Dorsolateral prefrontal cortex (tissue), 122 donors: ENCODE measurements at places on chromosomes 2 and 18.

- DNase-seq, result no peak
Measured at GRCh38 chr2:236988690-236989624, 96.7 kb upstream of the COPS8 start.

- DNase-seq, result no peak
Measured at GRCh38 chr18:34633368-34633767, 76.7 kb upstream of the DTNA start.

DNA sequence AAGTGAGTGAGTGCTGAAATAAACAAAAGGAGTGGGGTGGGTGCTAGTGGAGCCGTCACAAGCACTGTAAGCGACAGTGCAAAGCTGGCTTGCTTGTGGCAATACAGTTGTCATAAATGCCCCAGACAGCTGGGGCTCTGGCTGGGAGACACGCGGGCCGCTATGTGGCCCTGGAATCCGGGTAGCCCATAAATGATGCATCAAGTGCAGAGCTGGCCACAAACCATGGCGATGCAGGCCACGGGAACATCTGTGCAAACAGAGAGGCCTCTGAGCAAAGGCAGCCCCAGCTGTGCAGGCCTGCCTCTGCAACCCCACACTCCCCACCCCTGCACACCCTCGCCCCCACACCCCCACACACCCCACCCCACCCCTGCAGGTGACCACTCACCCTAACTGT lies 349.2 kb upstream of the ID2 start:
- DNase-seq, result no peak

- DNase-seq, result no peak
Measured at GRCh38 chr2:19872302-19872701, 29.5 kb downstream of the TTC32 start.

- no peak for DNase-seq
Measured at GRCh38 chr2:173984866-173985604, 19.9 kb upstream of the SP3 start.

- peak; percentile 31 for DNase-seq
Measured at GRCh38 chr2:64942693-64943092, 46.5 kb upstream of the SLC1A4 start.

DNA sequence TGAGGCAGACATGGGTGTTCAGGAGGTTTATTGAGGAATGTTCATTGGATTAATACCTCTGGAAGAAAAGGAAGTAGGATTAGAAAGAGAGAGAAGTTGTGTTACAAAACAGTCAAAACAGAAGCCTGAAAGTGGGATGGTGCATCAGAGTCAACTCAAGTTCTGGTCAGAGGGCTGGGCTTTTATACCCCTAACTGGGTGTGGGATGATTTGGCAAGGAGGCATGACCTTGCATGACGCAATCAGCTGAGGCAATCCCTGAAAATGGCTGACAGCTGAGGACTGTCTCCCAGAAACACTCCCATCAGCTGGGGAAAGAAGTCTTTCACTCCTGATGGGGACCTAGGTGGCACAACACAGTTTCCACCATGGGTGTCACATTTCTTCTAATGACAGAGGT lies 818.2 kb downstream of the SATB2 start:
- DNase-seq, result no peak

DNA sequence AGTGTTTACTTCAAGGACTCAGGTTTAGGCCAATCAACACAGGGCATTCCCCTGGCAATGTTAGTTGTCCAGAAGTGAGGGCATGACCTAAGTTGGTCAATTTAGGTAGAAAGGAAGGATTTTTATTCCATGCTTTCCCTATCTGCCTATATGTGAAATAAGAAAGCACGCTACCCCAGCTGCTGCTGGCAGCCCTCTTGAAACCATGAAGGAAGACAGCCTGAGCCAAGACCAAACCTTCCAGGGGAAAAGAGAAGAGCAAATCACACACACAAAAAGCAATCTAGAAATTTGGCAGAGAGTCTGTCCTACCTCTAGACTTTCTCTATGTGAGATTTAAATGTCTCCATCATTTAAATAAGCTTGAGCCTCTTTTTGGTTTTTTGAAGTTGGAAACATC lies 387.6 kb downstream of the TNS1 start:
- DNase-seq, result no peak
